ENCODE measurements at places on chromosomes 2 and 18.

DNA sequence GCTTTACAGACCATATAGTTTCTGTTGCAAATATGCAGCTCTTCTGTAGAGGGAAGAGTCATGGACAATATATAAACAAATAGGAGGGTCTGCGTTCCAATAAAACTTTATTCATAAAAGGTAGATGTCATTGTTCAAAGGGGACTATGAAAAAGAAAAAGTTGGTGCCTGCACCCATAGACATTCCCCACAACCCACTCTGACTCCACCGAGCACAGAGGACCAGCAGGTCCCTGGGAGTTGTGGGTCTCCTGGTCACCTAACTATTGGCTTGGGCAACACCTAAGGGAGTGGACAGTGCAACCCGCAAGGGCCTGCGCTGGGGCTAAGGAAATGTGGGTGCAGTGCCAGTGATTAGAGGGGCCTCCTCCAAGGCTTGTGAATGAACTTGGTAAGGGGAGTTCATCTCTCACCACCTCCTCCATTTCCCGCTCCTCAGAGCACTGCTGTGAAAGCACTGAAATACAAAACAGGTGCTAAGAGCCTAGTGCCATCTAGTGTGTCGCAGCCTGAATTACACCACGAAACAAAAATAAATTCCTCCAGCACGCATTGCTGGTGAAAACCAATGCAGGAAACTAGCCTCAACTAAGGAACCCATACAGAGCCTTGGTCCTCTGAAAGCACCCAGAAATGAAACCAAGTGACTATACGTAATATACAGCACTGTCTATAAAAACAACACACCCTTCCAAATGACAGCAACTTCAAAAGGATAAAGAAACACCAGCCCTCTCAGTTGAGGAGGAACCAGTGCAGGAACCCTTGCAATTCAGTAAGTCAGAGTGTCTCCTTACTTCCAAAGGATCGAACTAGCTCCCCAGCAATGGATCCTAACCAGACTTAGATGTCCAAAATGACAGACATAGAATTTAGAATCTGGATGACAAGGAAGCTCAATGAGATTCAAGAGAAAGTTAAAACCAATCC is 166.6 kb downstream of the RNF144A start:
- peak; percentile 34 for DNase-seq

DNA sequence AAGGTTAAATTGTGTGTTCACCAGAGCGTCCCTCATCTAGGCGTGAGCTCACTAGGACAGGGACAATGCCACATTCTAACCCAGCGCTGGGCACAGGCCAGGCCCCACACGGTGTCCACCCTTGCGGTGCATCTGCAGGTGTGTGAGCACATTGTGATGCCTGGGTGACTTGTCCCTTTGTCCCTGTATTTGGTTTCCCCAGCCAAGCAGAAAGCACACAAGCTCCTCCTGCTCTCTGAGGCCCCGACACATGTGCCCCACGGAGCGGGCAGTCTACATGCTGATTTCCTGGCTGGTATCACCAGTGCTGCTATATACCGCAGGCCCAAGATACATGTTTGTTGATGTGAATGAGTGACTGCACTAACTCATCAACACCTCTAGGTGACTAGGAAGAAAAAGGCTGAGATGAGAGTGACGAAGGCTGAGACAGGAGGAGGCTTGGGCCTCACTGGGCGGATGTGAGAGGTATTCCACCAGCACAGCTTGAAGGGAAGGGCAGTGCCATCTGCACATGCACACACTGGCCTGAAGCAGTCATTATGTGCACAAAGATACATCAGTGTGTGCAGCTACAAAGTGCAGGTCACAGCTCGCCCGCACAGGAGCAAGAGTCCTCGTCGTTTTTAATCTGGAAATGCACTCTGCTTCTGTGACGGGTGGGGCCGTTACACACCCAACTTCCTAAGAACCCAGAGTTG is 205.9 kb downstream of the EIPR1 start:
- no peak for DNase-seq

- peak; percentile 83 for DNase-seq
These were observed 132.6 kb downstream of the VWC2L start for GRCh38 chr2:214543386-214543955.

DNA sequence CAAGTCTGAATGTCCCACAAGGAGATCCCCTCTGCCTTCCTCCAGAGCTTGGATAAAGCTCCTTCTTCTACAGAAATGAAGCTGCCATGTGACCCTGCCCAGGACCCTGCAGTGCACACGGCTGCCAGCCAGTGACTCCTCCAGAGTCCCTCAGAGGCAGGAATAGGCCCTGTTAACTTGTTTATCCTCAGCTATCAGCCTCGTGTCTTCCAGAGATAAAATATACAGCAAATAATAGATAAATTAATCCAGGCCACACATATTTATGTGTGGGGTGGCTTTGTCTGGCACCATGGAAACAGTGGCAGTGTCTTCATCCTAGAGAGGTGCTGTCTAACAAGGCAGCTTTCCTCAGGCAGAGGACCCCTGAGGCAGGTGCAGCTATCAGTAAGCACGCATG is 66.7 kb downstream of the TMEM18 start:
- DNase-seq, result no peak

GRCh38 chr2:73105511-73105971 is 7.2 kb downstream of the RAB11FIP5 start:
- peak; percentile 71 for DNase-seq

DNA sequence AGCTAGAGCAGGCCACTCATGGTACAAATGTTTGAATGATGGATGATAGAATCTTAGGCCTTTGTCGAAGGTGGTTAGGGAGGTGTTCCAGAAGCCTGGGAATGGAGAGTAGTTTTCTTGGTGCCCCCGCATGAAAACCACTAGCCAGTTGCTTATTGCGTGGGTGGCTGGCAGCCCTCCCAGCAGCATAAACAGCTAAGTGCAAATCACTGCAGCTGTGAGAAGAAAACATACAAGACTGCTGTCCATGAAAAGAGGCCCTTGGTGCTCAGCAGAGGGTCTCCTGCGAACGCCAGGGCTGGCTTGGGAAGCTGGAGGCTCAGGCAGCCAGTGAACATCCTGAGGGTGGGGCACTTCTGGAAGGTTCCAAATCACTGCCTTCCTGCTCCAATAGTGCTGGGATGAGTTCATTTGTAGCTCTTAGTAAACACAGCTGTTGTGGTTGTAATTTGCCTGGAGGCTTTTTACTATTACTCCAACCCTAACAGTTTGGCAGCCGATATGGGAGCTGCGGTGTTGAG is 118.8 kb downstream of the MGAT5 start:
- DNase-seq, result no peak

- no peak for DNase-seq
These were observed 266.4 kb downstream of the GPD2 start for GRCh38 chr2:156702541-156702940.

DNA sequence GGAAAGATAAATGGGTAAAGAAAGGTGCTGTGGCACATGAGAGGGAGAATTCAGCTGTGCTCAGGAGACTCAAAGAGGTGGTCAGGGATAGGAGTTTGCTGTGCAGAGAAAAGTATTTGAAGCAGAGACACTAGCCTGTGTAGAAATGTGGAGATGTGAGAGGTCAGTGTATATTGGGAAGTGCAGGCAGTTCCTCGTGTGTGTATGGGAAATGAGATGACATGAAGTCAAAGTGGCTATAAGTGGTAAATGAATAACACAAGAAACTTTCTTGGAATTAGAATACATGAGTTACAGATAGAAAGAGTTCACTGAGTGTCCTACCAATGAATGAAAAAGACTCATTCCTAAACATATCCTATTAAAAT is 11.6 kb downstream of the MAP3K20 start:
- peak; percentile 67 for DNase-seq

- DNase-seq, result no peak
These were observed 1.9 kb downstream of the SCYGR3 start for GRCh38 chr2:227612546-227613271.

DNA sequence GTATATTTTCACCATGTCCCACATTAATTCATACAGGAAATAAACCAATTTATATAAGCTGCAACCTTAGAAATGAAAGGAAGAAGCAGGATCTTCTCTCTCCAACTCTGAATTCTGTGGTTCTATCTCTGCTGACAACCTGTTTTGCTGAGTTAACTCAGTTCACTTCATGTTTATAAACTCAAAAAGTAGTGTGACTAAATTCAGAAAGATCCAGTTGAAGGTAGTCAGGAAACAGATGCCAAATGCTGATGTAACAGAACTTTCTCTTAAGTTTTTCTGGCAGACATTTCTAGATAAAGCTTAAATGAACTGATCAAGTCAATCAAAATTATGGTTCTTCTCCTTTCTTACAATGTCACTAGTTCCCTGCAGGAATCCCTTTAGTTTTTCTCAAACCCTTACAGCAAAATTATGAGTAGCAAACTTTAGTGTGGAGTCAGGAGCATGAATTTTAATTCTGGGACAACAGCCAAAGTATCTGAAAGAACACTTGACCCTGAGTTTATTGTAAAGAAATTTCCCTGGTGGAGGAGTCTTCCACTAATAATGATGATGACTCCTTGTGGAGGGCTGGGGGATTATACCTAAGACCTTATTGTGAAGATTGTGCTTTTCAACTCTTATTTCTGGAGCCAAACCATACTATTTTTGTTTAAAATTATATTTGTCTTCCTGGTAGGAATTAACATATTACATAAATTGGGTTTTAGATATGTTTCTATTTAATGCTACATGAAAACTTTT is 216.9 kb downstream of the MYO3B start:
- DNase-seq, result peak; percentile 1

- DNase-seq, result no peak
These were observed 197.2 kb upstream of the PXDN start for GRCh38 chr2:1941556-1941955.

DNA sequence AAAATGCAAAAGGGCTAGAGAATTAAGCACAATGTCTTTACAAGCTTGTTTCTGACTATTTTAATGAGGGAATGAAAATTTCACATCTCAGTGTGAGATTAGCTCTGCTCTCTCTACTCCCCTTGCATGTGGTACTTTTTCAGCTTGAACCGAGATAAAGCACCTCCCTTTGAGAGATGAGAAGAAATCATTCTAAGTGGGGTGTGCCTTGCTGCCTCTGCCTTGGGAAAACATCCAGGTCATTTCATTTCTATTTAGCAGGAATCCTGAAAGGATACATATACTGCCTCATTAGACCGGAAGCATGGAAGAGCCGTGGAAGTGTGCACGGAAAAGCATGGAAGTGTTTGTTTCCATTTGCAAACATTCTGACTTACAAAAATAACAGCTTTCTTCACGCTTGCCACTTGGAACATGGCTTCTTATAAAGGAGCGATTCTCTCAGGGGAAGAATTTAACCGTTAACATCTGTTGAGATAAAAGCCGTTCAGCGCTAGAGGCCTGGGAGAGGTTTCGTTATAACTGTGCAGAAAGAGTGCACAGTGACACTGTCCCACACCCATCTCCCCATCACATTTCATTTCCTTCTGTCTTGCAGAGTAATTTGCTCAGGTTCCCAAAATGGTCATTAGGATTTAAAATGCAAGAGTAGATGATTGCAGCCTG is 16.7 kb downstream of the NOSTRIN start:
- no peak for DNase-seq
